ENCODE measurements at places on chromosomes 12 and 14.

DNA sequence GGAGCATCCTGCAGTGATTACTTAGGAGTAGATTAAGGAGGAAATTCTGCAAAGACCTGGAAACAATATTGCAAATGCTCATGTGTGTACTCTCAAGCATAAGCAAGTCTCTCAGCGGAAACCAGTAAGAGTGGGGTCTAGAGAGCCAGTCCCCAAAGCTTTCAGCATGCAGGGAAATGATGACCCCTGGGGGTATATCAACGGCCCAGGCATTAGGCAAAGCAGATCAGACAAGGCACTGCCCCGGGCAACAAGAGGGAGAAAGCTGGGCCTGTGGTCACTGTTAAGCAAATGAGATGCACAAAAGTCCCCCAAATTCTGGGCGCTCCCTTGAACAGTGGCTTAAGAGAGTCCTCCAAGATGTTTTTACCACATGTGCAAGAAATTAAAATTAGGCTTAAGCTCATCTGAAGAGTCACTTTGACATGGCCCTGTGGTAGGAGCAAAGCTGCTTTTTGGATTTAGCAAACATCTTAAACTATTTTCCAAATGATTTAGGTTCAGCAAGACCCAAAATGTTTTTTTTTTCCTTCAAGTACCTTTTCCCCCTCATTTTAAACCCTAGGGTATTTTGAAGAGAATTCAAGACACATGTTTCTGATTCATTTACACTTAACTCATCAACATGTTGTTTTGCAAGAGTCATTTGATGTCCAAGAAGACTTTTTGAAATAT, 457.1 kb upstream of the TBX3 start:
- no peak for DNase-seq

- no peak for DNase-seq
Observed at GRCh38 chr12:123122626-123123025, 28.3 kb downstream of the PITPNM2 start.

DNA sequence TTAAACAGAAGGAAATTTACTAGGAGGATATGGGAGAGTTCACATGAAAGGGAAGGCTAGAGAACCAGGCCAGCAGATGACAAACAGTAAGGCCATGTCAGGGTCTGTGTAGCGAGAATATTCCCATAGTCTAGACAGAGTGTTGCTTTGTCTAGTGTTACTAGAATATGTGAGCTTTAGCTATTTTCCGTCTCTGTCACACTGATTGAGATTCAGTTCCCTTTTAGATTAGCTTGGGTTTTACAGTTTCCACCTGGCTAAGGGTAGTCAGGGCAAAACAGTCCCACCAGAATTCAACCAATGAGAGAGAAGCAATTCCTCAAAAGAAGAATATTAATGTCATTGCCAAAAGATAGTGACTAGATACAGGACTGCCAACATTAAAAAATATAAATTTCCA, 82.8 kb upstream of the MDM1 start:
- no peak for DNase-seq

- DNase-seq: no peak
Observed at GRCh38 chr14:74572726-74573301, 39.2 kb downstream of the LTBP2 start.

DNA sequence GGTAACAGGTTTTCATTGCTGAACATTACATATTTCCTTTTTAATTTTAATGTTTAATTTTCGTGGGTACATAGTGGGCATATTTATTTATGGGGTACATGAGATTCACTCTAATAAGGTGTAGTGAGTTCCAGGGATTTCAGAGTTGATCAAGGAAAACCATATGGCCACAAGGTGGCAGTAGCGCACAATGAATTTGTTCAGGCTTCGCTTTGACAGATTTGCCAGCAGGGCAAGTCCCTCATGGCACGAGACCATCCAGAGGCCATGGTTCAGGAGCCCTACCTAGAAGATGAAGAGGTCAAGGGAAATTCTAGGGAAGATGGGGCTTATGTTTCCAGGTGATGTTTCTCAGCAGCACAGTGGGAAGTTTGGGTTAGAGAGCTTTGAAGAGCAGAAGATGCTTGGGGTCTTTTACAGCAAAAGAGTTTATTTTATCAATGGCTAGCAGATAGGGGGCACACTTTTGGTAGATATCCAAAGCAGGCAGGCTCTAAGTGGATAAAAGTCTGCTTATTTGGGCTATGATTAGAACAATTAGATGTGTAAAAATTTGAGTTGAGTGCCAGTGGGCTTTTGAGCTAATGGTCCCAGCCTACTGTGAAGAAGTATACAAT, 1004.4 kb downstream of the AACS start:
- peak; percentile 62 for DNase-seq

GRCh38 chr14:95227279-95227860, 70.0 kb upstream of the DICER1 start:
- DNase-seq: peak; percentile 61

- DNase-seq: no peak
Observed at GRCh38 chr12:81077329-81077685, 572 bp upstream of the ACSS3 start.

DNA sequence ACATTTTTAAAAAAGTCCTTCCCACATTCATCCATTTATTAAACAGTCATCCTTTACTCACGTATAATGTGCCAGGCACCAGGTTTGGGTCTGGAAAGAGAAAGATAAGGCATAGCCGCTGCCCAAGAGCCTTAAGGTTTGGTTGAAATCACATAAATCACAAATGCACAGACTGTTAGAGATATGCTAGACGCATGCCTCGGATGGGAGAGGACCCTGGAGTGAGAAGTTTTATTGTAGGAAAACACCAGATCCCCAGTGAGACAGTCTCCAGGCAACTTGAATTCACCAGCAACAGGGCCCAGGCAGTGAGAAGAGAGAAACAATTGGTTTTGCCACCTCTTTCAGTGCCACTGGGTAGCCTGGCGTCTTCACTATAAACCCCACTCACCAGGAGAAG, 305.9 kb upstream of the AMIGO2 start:
- DNase-seq: no peak

GRCh38 chr12:26551385-26551784, 281.6 kb downstream of the ITPR2 start:
- DNase-seq: no peak

- DNase-seq: peak; percentile 83
Observed at GRCh38 chr12:23640754-23641153, 308.7 kb downstream of the SOX5 start.

DNA sequence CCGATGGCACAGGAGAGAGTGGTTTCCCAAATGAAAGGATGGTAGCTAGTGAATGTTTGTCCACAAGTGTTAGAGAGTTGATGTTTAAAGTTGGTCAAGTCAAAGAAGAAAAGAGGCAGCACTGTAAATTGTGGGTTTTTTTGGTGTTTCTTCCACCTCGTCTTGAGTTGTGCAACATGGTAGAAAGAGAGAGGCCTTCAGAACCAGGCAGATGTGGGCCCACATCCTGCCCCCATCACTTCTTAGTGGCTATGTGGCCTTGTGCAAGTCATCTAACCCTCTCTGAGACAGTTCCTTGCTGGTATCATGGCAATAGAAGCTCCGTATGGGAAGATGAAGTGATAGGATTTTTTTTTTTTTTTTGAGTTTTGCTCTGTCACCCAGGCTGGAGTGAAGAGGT, 60.8 kb downstream of the NDUFA12 start:
- no peak for DNase-seq

DNA sequence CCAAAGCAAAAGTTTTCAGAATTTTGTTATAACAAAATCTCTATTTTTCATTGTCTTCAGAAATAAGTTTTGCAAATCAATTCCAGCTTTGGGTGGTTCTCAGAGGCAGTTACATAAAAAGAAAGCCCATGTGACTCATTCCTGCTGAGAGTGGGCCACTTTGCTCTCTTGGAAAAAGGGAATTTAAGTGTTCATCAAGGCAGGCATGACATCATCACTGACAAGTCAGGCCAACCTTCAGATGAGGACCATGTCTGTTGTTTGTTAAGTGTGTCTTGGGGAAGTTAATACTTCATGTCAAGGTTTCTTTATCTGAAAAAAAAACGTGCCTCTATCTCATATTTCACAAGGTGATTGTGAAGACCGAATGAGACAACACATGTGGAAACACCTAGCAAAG, 519.8 kb upstream of the TMPO start:
- no peak for DNase-seq

GRCh38 chr12:12736759-12737676, 19.9 kb downstream of the CDKN1B start:
- peak; percentile 46 for DNase-seq

GRCh38 chr14:88095791-88096190, 90.9 kb downstream of the GPR65 start:
- DNase-seq: no peak

DNA sequence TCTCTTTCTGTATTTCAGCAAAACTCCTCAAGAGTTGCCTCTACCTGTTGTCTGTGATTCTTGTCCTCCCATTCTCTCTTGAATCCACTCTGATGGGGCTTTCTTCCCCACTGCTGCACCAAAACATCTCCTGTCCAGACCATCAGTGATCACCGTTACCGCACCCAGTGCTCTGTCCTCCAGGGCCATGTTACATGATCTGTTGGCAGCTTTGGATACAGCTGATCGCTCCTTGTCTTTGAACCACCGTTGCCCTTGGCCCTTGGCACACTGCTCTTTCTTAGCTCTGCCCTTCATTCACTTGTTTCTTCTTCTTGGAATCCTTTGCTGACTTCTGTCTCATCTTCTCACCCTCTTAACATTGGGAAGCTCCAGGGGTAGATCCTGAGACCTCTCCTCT, 333.7 kb upstream of the FKBP4 start:
- no peak for DNase-seq

GRCh38 chr14:27305441-27305945, 707.7 kb upstream of the NOVA1 start:
- DNase-seq: no peak

DNA sequence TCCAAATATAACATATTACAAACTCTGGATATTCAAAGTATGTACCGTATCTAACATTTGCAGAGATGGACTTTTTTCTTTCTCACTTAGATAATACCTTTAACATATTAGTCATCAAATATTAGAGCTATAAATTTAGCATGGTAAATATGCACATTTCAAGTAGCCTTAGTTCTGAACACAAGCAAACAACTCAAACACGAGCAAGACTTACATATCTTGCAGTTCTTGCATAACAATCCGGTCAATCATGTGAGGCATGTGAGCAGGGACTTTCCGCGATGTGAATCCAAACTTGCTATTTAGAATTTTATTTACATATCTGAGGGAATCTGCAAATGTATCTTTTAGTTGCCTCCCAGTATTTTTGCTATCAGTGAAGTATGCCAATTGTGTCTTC, 22.1 kb upstream of the SYCP3 start:
- DNase-seq: no peak

GRCh38 chr12:53044896-53045695, 4.8 kb upstream of the TNS2 start:
- no peak for DNase-seq

GRCh38 chr12:76470028-76470939, 89.3 kb downstream of the OSBPL8 start:
- DNase-seq: no peak

- DNase-seq: no peak
Observed at GRCh38 chr14:100317912-100318808, 5.0 kb upstream of the SLC25A47 start.

- DNase-seq: no peak
Observed at GRCh38 chr12:72995616-72996015, 723.4 kb downstream of the TRHDE start.

DNA sequence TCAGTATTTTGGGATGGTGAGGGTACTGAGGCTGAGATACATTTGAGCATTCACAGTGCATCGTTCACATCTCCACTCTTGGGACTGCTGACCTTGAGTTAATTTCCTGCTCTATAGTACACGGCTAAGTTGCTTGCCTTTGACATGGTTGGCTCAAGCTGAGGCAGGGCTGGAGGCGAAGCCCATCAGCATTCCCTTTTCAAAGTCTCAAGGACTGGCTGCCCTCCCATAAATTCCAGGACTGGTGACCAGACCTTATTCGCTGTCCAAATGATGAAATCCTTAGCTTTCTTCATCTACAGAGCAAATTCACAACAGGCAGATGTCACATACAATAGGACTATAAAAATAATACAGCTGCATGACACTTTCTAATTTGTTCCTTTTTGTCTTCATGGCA, 85.9 kb downstream of the SSPN start:
- no peak for DNase-seq

- no peak for DNase-seq
Observed at GRCh38 chr14:70926235-70926830, 19.1 kb downstream of the PCNX1 start.

DNA sequence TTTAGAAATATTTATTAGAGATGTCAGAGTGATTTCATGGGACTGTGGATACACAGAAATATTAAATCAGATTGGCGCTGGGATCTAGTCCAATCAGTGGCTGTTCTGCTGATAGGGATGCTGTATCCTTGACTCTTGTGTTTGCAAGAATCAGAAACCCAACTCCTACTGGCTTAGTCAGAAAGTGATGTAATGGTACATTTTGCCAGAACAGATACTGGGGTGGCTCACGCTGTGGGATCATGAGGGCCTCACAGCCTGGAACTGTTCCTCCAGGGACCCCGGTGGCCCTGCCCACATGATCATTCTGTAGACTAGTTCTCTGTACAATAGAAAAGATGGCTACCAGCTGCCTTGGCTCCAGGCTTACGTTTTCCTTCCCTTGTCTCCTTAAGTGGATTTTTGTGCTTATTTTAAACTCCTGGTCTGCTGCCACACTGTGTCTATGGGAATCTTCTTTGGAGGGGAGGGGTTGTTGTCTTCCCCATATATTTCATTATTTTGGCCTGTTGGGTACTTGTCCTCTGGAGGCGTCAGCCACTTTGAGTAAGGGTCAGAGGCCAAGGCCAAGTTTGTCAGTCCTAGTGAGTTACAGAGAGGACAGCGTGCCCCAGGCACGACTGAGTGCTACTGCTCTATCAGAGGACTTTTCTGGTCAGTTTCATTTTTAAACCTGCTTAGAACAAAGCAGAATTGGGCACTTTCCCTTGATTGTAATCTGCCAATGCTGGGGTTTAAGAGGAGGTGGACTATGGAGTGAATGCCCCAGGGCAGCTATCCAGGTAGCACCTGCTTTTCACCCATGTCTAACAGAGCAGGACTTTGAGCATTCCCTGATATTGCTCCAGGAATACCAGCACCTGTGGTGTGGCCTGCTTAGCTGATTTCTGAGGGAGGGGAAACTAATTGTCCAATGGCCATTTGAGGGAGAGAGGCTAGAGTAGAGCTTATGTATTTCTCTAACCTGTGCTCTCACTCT, 164.3 kb downstream of the SLC5A8 start:
- DNase-seq: no peak

GRCh38 chr12:33156042-33156441, 259.5 kb upstream of the PKP2 start:
- no peak for DNase-seq

Measured in NCI-H1105 (cell line).